SJSA1 (cell line): ENCODE measurements at places on chromosomes 4 and X. TPM values are rescaled to one million over a fixed set of nuclear protein-coding genes. Genes with fewer than 3 reads are reported as not detected.

DNA sequence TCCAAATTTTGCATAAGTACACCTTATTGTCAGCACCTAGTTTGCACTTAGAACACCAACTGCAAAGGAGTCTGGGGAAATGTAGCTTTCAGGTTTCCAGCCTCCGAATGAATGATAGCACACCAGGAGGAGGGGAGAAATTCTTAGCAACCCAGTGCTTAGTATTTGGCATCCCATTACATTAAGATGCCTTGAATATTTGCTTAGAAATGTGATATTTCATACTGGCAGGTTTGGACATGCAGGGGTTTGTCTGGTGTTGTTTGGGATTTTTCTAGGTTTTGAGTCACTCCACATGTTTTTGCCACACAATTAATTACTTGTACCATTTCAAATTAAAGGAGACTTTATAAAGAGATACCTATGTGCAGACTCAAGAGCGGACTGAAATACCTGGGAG, 60.3 kb upstream of the CAMK2D start:
- no peak for DNase-seq

- no peak for DNase-seq
Measured at GRCh38 chrX:42946544-42947194, 168.7 kb upstream of the PPP1R2C start.

- no peak for DNase-seq
Measured at GRCh38 chrX:129000018-129000417, 523.3 kb downstream of the SMARCA1 start.

- DNase-seq = no peak
Measured at GRCh38 chr4:22802876-22803275, 110.1 kb downstream of the GBA3 start.

GRCh38 chr4:20995610-20996009, 295.4 kb downstream of the PACRGL start:
- no peak for DNase-seq

DNA sequence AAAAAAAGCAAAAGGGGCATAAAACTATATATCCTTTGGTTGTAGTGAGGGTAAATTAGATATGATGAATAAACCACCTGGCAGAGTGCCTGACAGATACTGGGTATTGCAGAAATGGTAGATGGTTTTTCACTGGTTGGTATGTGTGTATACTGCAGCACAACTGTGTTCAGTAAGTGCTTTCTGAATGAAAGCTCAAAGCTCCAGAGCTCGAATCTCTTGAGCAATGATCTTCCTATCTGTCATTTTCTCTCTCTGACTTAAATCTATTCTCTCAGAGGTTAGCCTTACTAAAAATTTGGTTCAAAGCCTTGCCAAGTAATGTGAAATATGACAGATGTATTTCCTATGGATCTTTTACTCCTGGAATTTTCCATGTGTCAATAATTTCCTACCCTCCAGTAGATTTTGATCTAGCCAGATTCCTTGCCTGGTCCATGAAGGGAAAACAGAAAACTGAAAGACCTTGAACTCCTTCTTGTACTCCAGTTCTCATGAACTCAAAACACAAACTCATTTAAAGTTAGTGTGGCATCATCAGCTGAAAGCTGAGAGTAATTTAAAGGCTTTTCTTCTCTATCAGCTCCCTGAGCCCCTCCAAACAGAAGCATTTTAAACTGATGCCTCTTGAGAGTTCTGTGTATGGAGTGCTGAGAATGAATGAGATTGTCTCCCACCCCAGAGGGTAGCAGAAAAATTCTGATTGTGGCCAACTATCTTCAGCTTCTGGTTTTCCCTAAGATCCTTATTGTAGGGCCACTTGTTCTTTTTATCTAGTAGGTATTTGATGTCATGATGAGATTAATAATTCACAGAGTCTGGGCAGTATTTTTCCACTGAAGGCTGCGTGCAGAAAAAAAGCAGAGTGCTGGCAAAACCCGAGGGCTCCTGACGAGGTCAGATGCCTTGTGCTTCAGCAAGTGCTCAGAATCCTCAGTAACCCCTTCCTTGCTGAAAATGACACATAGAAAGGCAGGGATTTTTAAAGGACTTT, 363.4 kb upstream of the BOD1L1 start:
- no peak for DNase-seq

SPANXC gene
- 1.0 and 4.4 TPM in 2 replicates for total RNA-seq

DNA sequence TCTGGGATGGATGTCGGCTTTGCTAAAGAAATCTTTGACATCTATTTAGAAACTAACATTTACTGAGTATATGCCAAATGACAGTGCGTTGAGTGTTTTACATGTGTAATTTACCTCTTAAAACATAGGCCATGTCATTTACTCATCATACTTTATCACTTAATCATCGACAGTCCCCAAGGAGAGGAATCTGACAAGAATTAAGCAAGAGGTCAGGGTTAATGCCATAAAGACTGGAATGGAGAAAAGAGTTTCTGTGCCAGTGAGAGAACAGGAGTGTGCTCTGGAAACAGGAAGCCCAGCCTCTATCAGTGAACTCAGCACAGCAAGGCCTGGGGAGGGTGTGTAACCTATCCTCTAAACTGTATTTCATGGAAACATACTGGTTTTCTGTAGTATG, 28.0 kb upstream of the AMOT start:
- no peak for DNase-seq

GASK1B gene
- total RNA-seq = 1.1 and 1.3 TPM in 2 replicates

- DNase-seq = no peak
Measured at GRCh38 chrX:57453901-57454300, 137.9 kb upstream of the ZXDB start.

PPEF1 gene
- not detected in 2 replicates for total RNA-seq

NALF2 gene
- total RNA-seq = not detected in 2 replicates

DNA sequence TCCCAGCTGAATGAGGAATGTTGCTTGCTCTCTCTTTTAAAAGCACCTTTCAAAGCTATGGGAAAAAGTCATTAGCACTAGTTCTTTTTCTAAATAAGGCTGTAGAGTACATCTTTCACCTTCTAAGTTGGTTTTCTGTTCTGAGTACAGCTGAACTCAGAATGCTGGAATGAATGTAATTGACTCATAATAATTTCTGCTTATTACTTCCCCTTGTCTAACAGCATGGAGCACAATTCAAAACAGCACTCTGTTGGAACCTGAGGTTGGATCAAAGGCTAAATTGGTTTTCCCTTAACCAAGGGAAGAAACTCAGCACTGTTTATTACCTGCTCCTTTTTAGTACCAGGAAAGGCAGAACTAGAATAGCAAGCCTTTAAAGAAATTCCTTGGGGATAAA, 33.5 kb upstream of the CYP2U1 start:
- DNase-seq = no peak

DNA sequence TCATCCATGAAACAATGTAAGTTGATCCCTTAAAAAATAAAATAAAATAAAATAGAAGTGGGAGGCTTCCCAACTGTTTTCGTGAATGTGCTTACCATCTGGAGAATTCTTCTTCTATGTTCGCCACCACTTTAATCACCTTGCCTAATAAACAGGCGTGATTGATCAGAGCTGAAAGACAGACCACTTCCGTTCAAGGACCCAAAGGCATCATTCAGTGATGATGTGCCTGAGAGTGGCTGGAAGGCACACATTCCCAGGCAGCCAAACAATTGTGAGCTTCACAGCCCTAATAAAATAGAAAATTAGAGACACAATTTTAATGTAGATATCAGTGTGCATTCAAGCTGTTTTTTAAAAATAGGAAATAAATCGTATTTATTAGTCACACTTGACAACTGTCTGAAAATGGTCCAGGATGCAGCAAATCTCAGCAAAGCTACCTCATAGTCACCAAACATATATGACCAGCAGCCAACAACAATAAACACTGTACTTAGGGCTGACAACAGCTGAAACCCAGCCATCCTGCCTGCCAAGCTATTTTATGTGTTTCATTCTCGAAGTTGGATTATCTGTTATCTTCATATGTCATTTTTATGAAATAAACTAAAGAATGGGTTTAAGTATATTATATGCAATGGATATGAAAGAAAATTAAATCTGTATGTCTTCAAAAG, 163.2 kb upstream of the FAM9B start:
- no peak for DNase-seq

GRCh38 chr4:1956631-1957030, 52.1 kb downstream of the NELFA start:
- DNase-seq = no peak

GRCh38 chr4:149245333-149245732, 570.3 kb downstream of the IQCM start:
- no peak for DNase-seq

GRCh38 chr4:159429693-159430035, 326.8 kb downstream of the RAPGEF2 start:
- no peak for DNase-seq

GABRA4 gene
- not detected in 2 replicates for total RNA-seq

PASD1 gene
- not detected in 2 replicates for total RNA-seq

DNA sequence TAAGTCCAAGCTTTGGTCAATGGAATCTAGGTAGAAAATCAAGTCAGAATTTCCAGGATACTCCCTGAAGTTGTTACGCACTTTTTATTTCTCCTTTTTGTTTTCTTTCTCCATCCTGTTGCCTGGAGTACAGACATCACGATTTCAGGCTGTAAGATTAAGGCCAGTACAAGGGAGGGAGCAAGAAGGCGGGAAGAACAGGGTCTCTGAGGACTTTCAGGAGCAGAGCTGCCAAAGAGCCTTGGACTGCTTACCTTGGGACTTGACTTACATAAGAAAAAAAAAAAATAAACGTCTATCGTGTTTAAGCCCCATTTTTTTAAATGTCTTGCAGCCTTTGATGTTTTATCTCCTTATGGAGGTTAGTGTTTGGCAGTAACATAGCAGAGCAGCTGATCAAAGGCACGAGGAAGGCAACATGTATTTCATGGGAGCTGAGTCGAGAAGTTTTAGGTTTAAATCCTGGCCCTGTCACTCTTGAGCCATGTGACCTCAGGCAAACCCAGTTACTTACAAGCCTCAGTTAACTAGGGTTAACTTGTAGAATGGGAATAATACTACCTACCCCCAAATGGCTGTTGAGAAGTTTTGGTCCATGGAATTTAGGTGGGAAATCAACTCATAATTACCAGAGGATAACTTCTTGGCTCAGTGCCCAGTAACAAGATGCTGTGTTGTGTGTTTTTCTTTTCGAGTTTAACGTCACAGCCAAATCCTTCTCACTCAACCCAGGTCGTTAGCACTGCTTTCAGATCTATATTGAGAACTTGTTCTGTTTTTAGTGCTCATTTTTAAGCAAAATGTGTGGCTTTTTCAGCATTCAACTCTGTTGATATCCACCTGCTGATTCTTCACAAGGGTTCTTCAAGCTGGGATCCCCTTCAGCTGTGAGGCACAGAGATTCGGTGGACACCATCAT, 106.8 kb downstream of the CLNK start:
- DNase-seq = no peak

GRCh38 chr4:38902695-38903094, 35.1 kb downstream of the FAM114A1 start:
- DNase-seq = no peak

GRCh38 chr4:7763106-7763505, 176.6 kb downstream of the AFAP1 start:
- DNase-seq = no peak

TMEM175 gene
- 8.8 and 13.1 TPM in 2 replicates for total RNA-seq

DNA sequence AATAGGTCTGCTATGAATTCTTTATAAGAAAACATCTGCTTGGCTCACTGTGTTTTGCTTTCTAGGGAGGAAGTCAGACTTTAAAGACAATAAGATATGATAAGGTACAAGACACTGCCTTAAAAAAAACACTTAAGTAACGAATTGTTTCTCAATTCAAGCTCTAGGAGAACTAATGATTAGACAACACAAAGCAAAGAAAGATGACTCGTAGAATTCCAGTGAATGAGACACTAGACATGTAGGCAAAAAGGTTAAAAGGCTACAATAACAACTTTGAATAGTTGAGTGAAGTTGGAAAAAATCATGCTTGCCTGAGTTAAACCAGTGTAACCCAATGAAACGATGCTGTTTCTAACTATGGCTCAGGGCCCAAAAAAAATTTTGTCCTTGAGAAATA, 344.4 kb upstream of the ACTRT1 start:
- DNase-seq = no peak

DKK2 gene
- 8.9 and 15.7 TPM in 2 replicates for total RNA-seq

DNA sequence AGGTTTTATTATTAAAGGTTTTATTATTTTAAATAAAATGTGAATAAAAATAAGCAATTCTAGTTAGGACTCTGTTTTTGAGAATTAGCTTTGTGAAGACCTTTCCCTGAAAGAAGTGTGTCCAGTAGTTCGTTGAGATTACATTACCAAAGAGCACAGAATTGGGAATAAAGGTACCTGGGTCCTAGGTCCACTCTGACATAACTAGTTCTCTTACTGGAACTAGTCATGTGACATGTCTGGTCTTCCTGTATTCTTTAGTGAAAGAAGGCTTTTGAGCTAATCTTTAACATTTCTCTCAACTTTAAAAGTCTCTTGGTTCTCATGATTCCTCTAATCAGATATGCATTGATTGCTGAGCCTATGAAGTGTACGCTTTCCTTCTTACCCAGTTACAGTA, 292.0 kb upstream of the SMIM31 start:
- no peak for DNase-seq

DNA sequence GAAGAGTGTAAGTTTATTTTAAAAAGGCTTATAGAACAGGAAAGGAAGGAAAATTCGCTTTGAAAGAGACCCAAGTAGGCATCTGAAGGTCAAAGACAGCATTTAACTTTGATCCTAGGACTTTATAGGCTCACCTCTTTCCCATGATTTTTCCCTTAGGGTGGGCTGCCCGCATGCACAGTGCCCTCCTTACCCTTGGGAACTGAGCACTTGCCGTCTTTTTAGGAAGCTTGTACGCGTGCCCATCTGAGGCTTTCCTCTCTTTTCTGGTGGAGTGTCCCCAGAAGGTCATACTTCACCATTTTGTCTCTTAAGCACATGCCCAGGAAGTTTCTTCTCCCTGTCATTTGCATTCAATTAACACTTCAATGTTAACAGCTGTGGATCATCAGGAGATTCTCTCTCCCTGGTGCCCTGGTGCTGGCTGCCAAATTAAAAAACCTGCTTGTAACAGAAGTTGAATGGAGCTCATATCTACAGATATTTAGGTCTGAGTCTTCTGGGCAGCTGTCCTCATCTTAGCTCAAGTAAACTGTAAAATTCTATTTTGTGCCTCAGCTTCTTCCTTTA, 38.4 kb upstream of the IL9R start:
- DNase-seq = no peak

ABRAXAS1 gene
- total RNA-seq = 6.4 and 7.8 TPM in 2 replicates

GRCh38 chr4:157270108-157270507, 49.6 kb downstream of the GRIA2 start:
- no peak for DNase-seq

- DNase-seq = no peak
Measured at GRCh38 chr4:138039010-138039409, 203.1 kb downstream of the SLC7A11 start.

SLIT2 gene
- total RNA-seq = 13.4 and 20.7 TPM in 2 replicates

TAF7L gene
- 0.08 TPM in 1 of 2 replicates, not detected in the other for total RNA-seq

DNA sequence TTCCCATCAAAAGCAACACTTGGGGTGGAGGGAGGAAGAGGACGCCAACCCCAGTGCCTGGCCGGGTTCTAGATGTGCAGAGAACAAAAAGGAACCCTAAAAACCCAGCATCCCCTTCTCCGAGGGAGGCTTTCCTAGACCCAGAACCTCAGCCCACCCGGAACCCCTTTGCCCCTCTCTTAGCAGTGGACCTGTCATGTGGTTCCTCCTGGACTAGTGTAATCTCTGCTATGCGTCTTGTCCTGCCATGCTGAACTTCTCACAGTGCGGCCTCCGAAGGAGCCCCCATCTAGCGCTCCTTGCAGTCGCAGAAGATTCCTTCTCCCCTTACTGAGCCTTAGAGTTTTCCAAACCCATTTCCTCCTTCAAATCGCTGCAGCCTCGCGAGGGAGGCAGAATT, 1.1 kb upstream of the PRRG3 start:
- DNase-seq = no peak

EMCN gene
- not detected in 2 replicates for total RNA-seq

GRCh38 chrX:78283511-78283910, 43.9 kb downstream of the CYSLTR1 start:
- DNase-seq = no peak

GRCh38 chr4:154277172-154277571, 214.4 kb downstream of the DCHS2 start:
- DNase-seq = peak; percentile 1
